Lower leg skin (tissue), 4 donors: ENCODE measurements at places on chromosomes 16 and 17.

DNA sequence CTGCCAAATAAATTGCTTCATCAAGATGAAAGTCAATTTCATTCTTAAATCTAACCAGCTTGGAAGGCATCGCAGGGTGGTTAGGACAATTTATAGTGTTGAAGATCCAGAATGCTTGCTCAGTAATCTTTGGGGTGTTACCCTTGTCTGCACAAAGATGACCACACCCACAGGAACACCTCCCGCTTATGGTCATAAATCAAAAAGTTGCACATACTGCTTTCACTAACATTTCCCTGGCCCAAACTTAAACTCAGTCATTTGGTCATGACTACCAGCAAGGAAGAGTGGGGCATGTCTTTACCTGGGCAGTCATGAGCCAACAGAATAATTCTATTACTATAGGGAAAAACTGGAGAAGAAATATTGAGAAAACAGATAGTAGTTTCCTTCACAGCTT lies 57.6 kb upstream of the KIF2B start:
- DNase-seq = no peak

GRCh38 chr17:54029986-54030385 lies 207.3 kb downstream of the KIF2B start:
- no peak for DNase-seq

DNA sequence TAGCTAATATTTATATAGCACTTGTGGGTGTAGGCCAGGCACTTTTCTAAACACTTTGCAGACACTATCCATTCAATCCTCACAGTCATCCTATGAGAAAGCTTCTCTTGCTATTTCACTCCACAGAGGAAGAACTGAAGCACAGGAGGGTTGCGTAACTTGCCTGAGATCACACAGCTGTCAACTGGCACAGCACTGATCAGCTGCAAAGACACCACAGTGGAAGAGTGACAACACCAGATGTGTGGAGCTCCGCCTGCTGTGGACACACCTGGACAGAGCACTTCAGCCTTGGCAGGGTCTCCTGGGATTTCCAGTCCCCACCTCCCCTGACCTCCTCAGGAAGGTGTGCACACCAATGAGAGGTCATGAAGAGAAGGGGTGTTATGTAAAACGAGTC lies 13.3 kb upstream of the CNEP1R1 start:
- no peak for DNase-seq

GRCh38 chr16:68806422-68806821 lies 36.9 kb upstream of the TANGO6 start:
- DNase-seq = no peak

GRCh38 chr17:80236911-80237310 lies 16.7 kb downstream of the SLC26A11 start:
- DNase-seq = no peak

GRCh38 chr17:42027961-42028790 lies 8.3 kb downstream of the NKIRAS2 start:
- DNase-seq = no peak
